ENCODE measurements at places on chromosomes 2 and 18.

DNA sequence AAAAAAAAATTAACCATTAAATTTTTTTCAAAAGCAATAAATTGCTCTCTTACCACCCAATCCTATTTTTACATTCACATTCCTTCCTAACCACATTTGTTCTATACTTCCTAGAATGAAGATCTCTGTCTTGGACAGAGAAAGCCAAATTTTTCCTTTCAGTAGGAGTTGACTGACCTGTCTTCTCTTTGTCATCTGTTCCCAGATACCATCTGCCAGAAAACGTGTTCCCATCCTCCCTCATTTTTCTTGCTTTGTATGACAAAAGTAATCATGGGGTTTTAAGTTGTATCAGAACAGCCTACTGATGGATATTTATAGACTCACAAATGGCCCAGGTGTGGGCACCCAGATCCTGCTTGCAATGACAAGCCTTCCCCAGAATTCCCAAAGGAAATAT, 182.1 kb downstream of the CYP26B1 start:
- no peak for DNase-seq

DNA sequence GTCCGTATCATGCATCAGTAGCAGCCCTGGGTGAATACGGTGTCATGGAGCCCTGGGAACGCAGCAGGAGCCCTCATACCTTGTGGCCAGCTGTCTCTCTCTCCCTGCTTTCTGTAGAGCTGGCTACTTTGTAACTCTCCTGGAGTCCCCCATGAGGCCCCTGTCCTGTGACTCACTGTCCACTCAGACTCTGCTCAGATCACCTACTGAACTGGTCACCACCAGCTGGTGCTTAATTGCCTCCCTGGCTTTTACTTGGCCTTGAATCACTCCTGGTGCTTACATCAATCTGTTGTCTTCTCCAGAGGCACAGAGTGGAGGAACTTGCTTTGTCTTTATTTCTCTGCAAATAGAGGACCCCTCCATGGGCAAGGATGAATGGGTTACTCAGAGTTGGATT, 172.7 kb downstream of the HRH4 start:
- no peak for DNase-seq

GRCh38 chr18:70072678-70073077, 125.0 kb upstream of the CD226 start:
- no peak for DNase-seq

DNA sequence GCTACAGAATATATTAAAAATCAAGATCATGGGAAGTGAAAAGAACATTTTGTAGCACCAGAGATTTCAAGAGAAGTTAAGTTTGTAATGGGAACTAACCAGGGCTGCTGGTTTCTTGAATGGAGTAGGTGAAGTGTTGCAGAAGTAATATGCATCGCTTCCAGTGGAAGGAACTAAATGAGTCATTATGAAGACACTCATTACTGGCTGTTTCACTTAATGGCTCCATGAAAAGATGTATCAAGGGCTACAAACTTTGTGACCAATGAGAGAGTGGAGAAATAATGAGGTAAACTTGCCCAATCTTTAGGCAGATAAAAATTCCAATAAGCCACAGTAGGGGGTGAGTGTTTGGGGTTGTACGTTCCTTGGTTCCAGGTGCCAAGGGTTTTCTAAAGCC, 380.4 kb upstream of the POU3F3 start:
- DNase-seq = no peak

GRCh38 chr2:270861-271260, 6.1 kb downstream of the ACP1 start:
- DNase-seq = no peak

GRCh38 chr2:23624378-23624777, 239.4 kb downstream of the KLHL29 start:
- peak; percentile 14 for DNase-seq

GRCh38 chr2:210049831-210050230, 47.4 kb downstream of the RPE start:
- DNase-seq = no peak

GRCh38 chr2:11159574-11160170, 4.4 kb downstream of the SLC66A3 start:
- DNase-seq = no peak

DNA sequence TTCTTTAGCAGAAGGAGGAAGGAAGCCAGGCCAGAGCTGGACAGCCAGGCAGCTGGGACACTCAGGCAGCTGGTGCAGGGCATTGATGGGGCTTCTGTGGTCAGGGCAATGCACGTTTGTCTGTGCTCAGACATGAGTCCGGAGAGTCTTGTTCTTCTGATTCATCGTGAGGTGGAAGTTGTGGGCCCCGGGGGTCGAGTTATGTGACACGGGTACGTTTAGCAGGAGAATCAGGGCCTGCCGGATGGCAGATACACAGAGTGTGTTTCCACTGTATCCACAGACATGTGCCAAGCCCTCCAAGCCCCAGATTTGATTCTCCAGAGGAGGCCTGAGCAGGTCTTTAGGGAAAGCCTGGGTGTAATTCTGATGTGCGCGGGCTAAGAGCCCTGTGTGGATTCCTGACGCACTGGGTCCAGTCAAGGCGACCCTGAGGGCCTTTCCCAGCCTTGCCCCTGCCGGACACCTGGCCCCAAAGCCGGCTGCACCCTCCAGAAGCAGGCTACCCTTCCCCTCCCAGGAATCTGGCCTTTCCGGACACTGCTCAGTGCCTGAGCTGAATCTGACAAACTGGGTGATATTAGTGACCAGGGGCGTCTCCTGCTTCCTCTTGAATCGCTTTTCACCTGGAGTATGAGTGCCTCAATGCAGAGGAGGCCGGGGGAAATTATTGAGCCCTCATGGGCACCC, 10.1 kb downstream of the ARHGEF4 start:
- DNase-seq = no peak

DNA sequence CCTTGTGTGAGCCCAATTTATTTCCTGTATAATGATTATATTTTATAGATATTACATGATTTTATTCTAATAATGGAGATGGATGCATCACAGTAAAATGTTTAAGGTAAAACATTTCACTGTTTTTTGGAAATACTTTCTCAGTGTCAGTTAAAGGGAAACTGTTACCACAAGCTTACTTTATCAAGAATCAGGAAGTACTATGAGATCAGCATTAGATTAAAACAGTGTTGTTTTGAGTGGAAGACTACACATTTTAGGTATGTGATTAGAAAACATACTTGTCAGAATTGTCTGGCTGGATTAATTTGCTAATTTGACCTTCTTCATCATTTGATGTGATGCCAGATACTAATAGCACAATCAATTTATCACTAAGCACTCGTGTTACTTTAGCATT, at the start of gene HRH4:
Gene HRH4 (plus strand): TSS at position 250 of the 400 bp plus-strand sequence. CDS start 92 bp downstream, at position 342.
- no peak for DNase-seq

DNA sequence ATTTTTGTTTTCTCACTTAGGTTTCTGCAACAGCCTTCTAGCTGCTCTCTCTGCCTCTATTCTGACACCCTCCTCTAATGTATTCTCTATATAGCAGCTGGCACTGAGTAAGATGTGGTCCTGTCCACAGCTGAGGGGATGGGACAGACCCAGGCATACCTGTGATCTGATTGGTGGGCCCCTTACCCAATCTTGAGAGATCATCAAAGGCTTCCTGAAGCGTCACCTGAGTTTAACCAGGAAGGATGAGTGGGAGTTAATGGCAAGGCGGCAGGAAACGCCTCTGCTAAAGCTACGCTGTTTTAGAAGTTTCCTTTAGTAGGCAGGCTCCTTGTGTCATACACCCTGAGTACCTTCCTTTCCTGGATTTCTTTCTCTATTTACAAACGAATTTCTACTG, 5.7 kb upstream of the TET3 start:
- peak; percentile 56 for DNase-seq

- DNase-seq = no peak
These were observed 35.1 kb downstream of the MAPK4 start for GRCh38 chr18:50594942-50595341.

DNA sequence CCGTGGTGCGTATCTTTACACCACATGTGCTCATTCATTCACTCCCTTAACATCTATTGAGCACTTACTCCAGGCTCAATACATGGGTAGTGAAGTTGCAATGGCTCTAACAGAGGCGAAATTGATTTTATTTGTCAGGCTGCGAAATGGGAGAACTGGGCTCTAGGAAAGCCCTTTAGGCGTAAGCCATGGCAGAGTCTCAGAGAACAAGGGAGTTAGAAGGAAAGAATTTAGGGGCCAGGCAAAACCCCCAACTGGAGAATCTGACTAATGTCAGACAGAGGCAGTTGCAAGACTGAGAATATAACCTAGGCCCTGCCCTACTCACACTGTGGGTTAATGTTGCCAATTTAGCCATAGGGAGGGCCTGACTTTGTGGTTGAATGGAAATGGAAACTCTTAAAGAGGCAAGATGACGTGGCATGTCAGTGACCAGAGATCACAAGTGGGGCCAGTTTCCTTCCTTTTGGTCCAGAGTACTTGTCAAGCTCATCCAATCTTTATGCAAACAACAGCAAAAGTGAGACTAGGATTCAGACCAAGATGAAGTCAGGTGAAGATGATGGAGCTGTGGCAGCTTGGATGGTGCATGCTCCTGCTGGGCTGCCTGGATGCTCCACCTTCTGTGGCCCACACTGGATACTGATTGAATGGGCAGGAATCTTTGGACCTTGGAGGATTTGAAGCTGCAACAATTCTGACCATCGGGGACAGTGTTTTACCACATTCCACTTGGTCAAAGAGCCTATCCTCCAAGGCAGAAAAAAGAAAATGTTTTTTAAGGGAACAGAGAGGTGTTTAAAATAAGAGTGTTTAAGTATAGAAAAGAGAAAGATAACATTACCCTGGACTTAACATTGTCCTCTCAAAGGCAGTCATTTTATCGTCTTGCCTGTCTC, 92.2 kb downstream of the CAPN13 start:
- DNase-seq = no peak

DNA sequence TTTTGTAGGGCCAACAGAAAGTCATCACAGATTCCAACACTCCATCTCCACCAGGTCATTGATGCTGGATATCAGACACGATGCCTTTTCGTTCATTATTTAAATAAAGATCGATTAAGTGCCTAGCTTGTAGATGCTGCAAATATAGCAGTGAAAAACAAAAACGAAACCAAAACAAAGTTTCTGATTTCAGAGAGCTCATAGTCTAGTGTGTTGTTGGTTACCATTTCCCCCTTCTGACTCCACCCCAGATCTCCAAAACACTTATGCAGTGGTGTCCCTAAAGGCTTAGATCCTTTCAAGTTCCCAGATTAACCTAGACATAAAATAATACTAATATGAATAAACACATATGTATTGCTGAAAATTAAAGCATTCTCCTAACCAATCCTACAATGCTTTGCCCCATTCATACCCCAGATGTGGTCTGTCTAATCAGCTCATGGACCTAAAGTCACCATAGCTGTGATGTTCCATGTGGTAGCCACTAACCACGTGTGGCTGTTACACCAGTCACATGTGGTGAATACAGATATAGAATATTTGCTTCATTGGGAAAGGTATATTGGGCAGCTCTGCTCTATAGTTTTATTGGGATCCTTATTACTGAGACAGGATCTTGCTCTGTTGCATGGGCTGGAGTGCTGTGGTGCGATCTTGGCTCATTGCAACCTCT, 787.2 kb downstream of the TDRD15 start:
- no peak for DNase-seq

- no peak for DNase-seq
These were observed 5.0 kb downstream of the INO80D start for GRCh38 chr2:206080927-206081326.

DNA sequence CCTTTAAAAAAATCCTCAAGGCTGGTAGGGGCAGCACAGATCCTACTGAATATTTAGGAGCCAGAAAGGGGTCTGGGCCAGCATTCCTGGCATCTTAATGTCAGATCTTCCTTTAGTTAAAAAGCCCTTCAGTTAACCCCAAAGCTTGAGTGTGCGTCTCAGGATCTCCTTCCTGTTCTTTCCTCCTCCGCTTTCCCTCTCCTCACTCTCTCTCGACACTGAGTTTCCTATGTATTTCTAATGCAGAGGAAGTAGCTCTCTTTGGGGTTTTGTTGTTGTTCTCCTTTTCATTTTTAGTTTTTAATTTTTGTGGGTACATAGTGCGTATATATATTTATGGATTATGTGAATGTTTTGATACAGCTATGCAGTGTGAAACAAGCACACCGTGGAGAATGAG, 109.9 kb upstream of the COPS8 start:
- DNase-seq = no peak

GRCh38 chr2:76569819-76570218, 859.1 kb upstream of the GCFC2 start:
- DNase-seq = no peak

GRCh38 chr18:69491576-69491975, 90.9 kb downstream of the DOK6 start:
- no peak for DNase-seq

- no peak for DNase-seq
These were observed 224.9 kb upstream of the BOD1L2 start for GRCh38 chr18:56921896-56922480.

DNA sequence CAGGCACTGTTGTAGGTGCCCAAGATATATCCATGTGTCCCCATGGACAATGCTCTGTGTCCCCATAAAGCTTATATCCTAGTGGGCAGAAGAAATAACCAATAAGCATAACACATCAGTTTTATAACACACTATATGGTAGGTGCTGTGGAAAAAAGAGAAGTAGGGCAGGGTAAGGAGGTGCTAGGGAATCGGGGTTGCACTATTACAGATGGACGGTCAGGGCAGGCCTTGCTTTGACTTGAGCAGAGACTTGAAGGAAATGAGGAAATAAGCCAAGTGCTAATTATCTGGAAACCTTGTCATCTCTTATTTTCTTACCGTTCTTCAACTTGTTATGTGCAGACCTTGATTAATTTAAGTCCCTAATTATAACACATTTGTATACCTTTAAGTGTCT, 82.0 kb downstream of the PHLPP1 start:
- no peak for DNase-seq

DNA sequence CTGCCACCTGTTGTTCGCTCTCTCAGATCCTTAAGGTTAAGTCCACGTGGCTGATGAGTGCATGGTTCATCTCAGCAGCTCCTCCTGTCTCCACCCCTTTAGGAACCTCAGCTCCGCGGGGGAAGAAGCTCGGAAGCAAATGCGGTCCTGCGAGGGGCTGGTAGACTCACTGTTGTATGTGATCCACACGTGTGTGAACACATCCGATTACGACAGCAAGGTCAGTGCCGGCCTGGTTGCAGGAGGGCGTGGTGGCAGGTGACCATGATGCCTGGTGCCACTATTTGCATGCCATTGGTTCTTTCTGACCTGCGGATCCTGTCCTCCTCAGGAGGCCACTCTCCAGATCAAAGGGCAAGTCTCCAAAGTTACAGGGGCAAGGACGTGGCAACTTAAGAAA, 133.9 kb upstream of the DAPL1 start:
- DNase-seq = no peak

DNA sequence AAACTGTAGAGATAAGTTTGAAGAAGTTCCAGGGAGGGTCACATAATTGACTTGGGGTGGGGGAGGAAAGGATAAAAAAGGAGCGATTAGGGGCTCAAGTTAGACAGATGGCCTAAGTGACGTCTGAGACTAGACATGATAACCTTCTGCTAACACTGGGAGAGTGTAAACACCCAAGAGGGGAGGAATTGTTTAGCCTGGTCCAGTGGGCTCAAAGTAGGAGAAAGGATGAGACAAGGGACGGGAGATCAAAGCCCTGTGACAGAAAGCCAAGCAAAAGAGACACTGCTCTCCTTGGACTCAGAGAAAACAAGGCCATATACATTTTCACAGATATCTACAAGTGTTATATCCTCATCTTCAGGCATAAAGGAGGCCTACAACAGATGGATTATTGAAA, 45.5 kb upstream of the IHH start:
- DNase-seq = no peak
